ENCODE measurements at places on chromosomes 2 and 18.

DNA sequence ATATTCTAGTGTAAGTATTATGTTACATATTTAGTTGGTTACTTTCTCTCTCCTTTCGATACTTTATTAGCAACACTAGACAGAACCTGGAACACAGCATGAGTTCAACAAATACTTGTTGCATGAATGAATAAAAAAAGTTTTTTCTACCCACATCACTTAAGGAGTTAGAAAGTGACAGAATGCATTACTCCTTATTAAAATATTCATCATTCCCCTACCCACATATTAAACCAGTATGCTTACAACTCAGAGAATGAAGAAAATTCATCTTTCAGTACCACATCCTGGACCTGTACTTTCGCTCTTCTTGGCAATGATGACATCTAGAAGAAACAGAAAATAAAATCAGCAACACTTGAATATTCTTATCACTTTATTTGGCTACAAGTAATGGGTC lies 6.0 kb downstream of the SRBD1 start:
- DNase-seq: no peak

DNA sequence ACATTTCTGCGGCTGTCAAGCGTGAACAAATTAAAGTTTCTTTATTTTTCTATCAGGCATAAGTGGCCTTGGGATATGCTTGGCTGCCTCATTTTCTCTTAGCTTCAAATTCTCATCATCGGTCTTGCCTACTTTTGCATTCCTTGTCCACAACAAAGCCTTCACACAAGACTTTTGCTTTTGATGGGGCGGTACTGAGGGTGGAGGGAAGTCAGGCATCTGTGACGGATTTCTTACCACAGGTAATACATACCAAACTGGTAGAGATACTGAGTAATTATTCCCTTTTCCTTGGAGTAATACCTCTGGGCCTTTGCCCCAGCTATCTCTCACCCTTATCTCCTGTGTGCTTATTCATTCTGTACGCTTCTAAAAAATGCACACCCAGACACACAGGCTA lies 468.3 kb upstream of the RGPD4 start:
- DNase-seq: no peak

GRCh38 chr18:76547296-76547695 lies 52.3 kb upstream of the ZNF516 start:
- no peak for DNase-seq

GRCh38 chr18:54671291-54671881 lies 80.3 kb downstream of the DYNAP start:
- DNase-seq: peak; percentile 39

DNA sequence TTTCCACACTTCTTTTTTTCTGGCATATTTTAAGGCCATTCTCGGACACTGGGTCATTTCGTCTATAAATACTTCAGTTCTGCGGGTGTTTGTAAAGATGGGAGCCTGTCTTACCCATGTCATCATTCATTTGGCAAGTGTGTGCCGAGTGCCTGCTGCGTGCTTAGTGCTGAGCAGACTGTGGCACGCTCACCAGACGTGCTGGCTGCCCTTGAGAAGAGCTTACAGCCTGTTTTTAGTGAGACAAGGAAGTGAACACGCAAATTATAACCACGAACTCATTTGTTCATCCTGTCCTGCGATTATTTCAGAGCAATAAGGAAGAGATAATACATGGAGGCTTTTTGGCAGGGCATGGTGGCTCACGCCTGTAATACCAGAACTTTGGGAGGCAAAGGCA lies 10.4 kb upstream of the STON1 start:
- no peak for DNase-seq

GRCh38 chr2:119728421-119728820 lies 31.3 kb upstream of the PTPN4 start:
- DNase-seq: no peak

Measured in SK-N-SH (cell line).